ENCODE measurements at places on chromosomes 16 and 17.

DNA sequence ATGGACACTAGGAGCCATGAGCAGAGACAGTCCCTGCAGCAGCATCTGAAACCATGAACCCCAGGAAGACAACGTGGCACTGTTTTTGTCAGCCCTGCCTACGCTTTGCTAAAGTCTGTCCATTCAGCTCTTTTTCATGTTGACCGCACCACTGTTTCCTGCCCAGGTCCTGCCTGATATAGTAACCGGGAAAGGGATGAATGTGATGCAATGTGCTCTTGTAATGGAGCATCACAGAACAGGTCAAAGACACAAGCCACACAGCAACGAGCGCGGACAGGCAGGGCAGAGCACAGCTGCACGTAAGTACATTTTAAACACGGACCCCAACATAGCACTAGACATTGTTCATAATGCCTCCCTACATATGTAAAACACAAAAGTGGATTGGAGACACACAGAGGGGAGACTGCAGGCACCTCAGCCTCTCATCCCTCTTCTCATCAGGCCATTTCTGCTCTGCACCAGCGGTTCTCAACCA lies 16.9 kb upstream of the TNFRSF13B start:
- DNase-seq, result no peak

- no peak for DNase-seq
These were observed 366.6 kb upstream of the CCL2 start for GRCh38 chr17:33888455-33888854.

- no peak for DNase-seq
These were observed 60.1 kb downstream of the TBC1D16 start for GRCh38 chr17:79975498-79976134.

DNA sequence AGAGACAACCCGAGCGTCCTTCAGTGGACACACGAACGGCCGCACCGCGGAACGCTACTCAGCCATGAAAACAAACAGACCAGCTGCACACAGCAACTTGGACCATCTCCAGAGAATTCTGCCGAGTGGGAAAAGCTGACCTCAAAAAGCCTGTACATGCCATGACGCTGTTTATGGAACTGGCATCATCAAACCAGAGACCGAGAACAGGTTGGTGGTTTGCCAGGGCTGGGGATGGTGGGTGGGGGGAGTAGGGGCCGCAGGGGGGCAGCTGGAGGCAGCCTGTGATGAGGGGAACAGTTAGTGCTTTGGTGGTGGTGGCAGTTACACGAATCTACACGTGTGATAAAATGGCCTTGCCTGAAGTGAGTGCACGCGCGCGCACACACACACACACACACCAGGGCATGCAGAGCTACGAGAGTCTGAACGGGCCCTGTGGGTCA lies 169.8 kb downstream of the LAT start:
- DNase-seq, result no peak

DNA sequence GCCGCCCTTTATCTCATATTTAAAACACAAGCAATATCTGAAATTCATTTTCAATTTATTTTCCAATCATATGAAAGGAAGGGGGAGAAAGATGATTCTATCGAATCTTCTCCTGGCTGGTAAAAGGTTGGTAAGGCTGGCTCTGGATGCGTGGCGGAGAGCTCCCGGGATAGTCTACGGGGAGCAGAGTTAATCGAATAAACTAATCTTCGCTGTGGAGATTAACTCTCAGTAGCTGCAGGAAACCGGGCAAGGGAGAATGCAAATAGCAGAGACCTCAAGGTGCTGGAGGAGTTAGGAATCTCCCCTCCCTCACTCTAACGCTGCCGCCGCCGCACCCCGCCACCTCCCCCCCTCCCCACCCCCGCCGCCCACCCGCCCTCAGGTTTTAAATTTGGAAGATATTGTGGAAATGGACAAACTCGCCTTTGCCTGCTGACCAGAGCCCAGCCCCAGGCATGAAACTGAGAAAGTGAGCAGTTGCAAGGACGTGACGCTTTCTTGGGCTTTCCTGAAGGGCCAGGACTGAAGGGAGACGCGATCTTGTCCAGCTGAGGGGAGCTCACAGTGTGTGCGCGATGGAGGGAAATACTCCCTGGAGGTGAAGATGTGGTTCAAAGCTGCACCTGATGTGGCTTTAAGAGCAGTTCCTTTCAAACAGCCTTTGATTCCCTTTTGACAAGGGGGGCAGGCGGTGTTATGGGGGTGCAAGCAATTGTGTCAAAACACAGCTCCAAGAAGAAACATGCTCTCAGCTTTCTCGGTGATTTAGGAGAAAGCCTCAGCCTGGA lies 308.2 kb upstream of the IRX3 start:
- DNase-seq, result no peak

- no peak for DNase-seq
These were observed 96.4 kb upstream of the SHISA6 start for GRCh38 chr17:11144358-11145233.

GRCh38 chr16:48907906-48908634 lies 298.1 kb upstream of the N4BP1 start:
- DNase-seq, result no peak

DNA sequence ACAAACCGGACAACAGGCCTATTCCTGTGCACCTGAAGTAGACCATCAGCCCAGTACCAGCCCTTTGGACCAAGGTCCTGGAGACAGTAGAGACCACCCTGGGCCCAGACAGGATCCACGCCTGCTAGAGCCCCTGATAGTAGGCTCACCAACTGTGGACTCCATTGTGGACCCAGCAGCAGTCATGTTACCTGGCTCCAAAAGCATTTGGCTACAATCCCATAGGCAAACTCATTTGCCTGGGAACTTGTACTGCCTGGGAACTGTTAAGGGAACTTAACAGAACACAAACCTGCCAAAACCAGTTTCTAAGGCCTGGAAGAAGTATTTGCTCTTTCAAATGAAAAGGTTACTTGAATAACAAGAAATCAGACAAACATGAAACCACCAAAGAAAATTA lies 10.0 kb upstream of the ACSM1 start:
- no peak for DNase-seq

- DNase-seq, result no peak
These were observed 22.7 kb downstream of the NXN start for GRCh38 chr17:956905-957304.

DNA sequence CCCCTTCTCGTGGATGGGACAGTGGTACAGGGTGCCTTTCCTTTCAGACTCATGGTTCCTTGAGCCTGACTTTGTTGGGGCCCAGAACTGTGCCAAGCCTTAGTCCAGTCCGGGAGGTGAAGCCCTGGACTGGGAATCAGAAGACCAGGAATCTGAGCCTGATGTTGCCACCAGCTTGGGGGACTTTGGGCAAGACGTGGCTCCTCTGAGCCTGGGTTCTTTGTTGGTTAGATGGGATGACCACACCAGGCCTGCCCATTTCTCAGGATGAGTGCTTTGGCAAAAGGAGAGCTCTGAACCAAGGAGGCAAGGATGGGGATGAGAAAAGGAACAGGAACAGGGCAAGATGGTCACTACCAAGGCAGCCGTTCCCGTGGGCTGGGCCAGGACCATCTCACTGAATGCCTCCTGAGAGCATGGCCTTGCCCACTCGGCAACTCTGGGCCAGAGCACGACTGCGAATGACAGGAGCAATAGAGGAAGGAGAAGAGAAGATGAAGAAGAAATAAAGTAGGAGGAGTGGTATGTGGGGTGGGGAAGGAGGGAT lies 32.5 kb downstream of the PITPNM3 start:
- no peak for DNase-seq

GRCh38 chr17:55710410-55710809 lies 12.3 kb downstream of the TMEM100 start:
- no peak for DNase-seq

- DNase-seq, result no peak
These were observed 129.9 kb downstream of the PITPNC1 start for GRCh38 chr17:67506966-67507365.

DNA sequence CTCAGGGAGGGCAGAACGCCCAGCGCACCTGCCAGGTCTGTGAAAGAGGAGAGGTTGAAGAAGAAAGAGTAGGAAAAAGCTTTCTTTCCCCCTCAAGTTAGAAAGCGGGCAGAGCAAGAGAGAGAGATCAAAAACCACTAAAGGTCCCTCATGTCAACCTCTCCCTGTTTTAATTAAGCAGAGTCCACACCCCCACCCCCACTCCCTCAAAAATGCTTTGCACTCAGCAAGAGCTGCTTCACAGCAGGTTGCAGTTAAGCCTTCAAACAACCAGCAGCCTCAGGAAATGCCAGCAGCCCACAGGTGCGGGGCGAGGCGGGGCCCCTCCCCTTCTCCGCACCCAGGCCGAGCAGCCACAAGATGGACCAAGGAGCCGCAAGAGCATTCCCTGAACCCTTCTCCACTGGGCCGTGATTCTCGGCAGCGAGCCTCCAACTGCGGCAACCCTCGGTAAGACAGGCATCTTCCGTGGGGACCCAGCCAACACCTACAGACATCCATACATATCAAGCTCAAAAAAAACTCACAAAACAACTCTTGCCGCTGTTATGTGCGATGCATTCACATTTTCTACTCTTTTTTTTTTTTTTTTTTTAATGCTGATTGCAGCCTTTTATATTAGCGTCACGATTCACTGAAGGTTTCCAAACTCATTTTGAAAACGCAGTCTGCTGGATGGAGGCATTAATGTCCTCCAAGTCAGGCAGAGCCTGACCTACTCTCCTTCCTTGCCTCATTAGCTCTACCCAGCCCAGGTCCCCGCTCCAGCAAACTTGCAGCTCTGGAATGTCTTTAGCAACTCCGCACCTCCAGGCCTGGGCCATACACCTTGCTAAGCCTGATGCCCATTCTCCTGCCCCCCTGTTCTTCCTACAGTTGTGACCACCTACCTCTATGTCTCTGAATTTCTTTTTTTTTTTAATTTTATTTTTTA lies 66.1 kb downstream of the AXIN2 start:
- DNase-seq, result no peak

- no peak for DNase-seq
These were observed 96.2 kb downstream of the TMEM132E start for GRCh38 chr17:34675605-34676004.

DNA sequence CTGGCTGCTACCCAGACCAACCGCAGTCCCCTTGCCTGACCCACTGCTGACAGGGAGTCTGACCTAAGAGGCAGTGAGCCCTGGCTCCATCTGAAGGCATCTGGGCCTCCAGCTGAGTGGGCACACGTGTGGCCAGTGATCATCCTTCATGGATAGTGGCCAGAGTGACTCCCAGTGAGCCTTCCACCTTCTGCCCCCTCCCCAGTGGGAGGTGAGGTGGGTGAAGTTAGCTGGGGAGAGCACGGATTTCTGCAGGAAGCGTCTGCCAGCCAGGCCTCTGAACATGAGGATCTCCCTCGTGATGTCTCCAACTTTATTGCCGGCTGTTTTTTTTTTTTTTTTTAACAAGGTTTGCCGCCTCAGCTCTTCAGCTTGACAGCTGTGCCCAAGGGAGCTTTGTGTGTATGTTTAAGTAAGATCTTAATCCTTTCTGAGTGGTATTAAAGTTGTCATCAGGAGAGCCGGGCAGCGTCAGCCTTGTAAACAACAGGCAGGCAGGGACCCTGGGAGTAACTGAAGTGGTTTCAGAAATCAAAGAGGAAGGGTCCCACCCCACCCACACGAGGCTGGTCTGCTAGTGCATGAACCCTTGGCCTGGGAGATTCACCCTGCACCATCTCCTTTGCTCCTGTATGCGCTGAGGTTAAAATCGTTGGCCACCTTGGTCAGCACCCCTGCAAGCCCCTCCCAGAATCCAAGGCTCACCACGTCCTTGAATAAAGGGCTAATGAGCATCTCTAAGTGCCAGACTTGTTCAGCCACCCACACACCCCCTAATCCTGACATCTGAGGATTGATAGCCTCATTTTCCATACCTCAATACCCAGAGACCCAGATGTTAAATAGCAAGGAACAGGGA lies 33.3 kb downstream of the RHBDL3 start:
- no peak for DNase-seq

- no peak for DNase-seq
These were observed 31.5 kb downstream of the MPRIP start for GRCh38 chr17:17073581-17074403.

DNA sequence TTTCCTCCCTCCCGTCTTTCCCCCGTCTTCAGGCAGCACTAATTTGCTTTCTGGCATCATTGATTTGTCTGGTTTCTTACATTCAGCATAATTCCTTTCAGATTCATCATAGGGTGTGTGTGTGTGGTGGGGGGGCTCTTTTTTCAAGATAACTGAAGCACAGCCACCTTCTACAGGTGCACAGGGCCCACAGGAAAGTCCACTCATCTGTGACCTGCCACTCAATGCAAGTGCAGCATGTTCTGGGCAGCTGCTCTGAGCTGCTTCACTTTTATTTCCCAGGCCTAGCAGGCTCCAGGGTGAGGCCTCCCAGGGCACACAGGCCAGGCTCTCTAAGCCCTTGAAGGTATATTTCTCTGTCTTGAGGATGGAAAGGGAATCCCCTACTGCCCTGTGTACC lies 35.2 kb upstream of the MYH10 start:
- DNase-seq, result no peak

DNA sequence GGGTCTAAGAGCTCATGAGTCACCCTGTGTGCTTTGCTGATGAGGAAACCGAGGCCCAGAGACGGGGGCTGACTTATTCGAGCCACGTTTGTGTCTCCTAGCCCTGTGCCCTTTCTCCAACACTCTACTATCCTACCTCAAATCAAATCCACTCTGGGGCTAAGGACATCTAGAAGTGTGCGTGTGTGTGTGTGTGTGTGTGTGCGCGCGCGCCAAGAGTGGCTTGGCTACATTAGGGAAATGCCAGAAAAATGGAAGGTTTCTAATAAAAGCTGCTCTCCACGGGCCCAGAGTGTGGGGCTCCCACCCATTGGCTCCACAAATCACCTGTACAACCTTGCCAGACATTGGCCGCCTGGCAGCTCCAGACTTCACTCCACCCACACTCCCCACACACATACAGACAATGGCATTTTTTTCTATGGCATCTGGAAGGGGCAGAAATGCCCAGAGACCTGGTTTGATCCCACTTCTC lies 30.3 kb upstream of the PHOSPHO1 start:
- peak; percentile 36 for DNase-seq

DNA sequence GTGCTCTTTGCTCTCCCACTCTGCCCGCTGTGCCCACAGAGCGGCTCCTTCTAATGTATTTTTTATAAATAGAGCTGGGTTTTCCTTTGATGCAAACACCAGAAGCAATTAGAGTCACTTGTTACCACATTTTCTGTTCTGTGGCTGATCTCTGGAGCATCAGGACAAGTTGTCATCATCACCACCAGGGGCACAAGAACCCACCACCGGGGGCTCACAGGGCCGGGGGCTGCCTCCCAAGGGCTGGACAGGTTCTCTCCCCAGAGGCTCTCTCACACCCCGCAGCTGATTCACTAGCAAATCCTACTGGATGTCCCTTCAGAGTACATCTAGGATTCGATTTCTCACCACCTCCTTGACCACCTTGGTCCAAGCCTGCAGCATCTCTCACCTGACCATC lies 18.5 kb downstream of the C16orf82 start:
- no peak for DNase-seq

GRCh38 chr17:33112763-33113162 lies 121.1 kb downstream of the SPACA3 start:
- no peak for DNase-seq
